ENCODE measurements at places on chromosomes 6 and 20.

- peak overlapping the region; percentile 37 for H3K27ac ChIP-seq
- peak overlapping the region; percentile 52 for H3K4me3 ChIP-seq
- H3K4me1 ChIP-seq: peaks cover 89% of the 10 kb centered on the region
- no peaks in the 10 kb centered on the region for H3K27me3 ChIP-seq
- DNase-seq: no peak
These were observed 12.7 kb downstream of the PANK2 start for GRCh38 chr20:3901706-3902440.

DNA sequence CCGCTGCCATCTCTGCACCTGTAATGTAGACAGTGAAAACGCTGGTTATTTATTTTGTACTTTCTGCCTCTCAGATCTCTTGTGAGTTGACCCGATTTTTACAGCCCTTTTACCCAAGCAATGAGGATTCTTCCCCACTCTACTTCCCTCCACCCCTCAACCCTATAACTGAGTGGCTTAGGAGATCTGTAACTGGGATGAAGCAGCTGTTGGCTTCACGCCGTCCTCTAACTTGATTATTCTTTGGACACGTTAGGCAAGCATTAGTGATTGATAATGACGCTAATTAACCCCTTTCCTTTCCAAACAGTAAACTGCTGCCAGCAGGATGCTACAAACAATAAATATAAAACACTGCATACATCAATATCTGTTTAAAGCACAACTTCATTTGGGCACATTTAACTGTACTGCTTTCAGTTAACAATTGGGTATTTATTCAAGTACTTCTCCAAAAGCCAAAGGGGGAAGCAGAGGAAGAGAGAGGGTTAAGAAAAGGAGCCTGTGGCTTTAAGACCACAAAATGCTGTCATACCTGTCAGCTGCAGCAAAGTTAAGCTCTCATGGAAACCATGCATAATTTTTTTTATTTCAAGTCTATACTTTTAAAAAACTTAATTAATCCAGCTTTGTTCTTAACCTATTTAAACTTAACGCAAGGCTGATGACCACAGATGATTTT lies 21.2 kb downstream of the TFAP2A start:
- no peak for DNase-seq
- peaks cover 26% of the 10 kb centered on the region for H3K27me3 ChIP-seq
- H3K4me3 ChIP-seq: no peak overlapping the region
- no peaks in the 10 kb centered on the region for H3K4me1 ChIP-seq
- H3K27ac ChIP-seq: no peak overlapping the region

DNA sequence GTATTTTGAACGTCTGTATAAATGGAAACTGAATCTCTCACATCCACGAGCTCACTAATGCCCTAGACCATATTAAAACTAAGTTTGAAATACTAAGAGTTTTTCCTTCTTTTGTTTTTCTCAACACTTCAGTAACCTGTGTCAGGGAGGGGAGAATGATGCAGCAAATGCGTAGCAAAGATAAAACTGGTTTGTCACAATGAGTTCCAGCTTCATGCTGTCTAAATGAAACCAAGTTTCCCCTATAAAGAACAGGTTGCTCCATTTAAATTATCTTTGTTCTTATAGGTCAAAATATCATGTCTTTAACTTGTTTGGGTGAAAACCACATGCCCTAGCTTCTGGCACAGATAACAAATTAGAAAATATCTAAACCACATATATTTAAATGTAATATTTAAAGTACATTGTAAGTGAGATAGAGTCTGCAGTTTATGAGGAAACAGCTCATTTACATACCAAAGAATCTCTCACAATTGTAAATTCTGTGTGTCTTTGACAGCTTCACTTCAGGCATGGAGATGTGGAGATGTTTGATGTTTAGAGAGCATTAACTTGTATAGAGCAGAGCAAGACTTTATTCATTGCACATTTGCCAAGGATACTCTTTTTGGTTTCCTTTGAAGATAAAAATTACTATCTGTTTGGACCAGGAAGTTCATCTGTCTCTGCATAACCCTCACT lies 7.3 kb downstream of the TRDN start:
- H3K27me3 ChIP-seq: no peaks in the 10 kb centered on the region
- DNase-seq: no peak
- no peak overlapping the region for H3K4me3 ChIP-seq
- H3K36me3 ChIP-seq: no peaks in the 10 kb centered on the region

DNA sequence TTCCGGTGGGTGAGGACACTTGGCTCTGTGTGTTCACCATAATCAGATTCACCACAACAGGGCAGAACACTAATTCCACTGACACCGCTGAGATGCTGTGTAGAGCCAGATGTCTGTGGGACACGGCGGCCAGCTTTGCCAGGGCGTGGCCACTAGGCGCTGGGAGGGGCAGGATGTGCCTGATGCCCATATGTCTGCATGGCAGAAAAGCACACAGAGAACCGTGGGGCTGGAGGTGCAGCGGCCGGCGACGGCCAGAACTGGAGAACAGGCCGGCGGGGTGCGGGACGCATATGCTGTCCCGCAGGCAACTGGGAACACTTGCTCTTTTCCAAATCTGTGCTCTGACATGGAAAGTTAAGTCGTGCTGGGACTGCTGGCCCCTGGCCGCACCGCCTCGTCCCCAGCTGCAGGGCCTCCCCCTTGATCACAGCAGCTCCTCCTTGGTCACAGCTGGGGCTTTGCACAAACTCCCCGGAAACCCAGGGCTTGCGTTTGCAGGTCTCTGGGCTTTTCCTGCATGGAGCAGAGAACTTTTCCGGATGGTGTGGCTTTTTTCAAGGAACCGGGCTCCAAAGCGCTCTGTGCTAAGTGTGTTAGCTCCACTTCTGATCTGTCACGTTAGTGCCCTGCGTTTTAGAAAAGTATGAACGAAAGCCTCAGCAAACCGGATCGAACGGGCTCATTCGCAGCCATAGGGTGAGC lies 31.1 kb downstream of the NTSR1 start:
- no peaks in the 10 kb centered on the region for H3K27me3 ChIP-seq
- DNase-seq: no peak
- H3K36me3 ChIP-seq: no peaks in the 10 kb centered on the region
- H3K4me1 ChIP-seq: no peaks in the 10 kb centered on the region

DNA sequence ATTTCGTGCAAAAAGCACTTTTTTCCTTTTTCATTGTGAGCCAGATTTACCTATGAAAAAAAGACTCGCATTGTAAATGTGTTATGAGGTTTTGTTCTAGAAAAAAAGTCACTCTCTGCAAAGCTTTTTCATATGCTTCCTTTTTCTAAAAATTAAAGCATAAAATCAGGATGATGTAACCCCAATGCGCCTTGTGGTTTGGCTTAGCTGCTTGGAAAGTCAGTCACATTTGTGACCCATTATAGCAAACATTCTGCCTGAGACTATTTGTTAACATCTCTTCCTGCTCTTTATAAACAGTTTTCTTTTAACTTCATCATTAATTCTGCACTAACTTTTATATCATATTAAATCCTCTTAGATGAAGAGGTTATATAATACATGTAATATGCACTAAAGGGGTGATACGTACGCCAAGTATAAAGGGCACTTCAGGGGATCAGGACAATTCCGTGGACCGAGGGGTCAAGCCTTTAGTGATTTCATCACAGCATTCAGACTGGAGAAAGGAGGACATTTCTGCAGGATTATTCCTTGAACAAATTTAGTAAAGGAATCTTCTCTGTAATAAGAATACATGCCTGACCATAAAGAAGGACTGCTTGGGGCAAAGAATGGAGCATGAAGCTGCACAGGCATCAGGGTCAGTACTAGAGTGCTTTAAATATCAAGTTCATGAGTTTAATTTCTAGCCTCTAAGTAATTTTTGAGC lies 48.1 kb upstream of the SMLR1 start:
- DNase-seq: no peak
- H3K27me3 ChIP-seq: no peaks in the 10 kb centered on the region
- no peaks in the 10 kb centered on the region for H3K36me3 ChIP-seq
- H3K4me3 ChIP-seq: peak overlapping the region; percentile 5
- H3K4me1 ChIP-seq: peaks cover 9% of the 10 kb centered on the region

DNA sequence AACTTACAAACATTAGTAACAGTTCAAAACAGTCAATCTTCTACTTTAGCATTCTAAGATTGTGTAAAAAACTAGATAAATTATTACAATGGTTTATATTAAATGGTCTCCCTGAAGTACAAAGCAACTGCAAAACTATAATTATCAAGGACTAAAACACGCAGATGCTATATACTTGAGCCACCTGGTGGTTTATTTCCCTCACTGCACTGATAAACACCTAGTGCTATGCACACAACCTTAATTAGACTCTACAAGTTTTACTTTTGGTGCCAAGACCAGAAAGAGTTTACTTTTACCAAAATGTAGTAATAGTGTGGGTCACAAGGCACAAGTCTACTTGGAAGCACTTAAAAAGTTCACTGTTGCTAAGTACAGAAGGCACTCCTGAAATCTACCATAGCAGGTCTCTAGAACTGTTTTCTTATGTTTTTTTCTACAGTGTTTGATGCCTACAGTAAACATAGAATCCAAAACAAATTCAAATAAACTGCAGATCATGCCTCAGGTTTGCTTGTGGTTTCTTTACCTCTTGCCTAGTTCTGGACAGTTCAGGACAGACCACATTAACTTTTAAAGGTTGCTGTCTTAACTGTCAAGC lies 49.2 kb downstream of the GMDS start:
- no peaks in the 10 kb centered on the region for H3K27me3 ChIP-seq
- H3K27ac ChIP-seq: no peak overlapping the region
- no peak overlapping the region for H3K4me3 ChIP-seq
- peaks cover 20% of the 10 kb centered on the region for H3K4me1 ChIP-seq
- DNase-seq: no peak

DNA sequence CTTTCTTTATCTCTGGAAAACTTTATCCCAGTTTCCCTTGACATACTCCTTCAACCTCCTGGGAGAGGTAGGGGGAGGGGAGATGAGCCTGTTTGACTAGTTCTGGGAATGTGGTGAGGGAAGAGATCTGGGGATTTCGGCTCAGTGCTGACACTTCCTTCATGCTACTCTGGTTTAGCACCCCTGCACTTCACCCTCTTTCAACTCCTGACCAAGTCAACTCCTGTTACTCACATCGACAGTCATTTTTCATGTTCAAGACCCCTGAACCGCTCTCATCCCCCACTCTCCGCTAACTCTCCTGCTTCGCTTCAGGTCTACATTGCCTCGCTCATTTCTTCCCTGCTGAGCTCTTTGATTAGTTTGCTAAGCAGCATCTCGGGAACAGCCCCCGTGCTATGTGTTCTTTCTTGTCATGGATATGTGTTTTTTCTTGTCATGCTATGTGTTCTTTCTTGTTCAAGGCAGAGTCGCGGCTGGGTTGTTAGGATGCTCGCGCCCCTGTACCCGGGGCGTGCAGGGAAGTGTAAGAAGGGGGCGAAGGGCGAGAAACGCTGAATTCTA lies 16.6 kb upstream of the TRIM27 start:
- H3K27ac ChIP-seq: peak overlapping the region; percentile 91
- H3K27me3 ChIP-seq: no peaks in the 10 kb centered on the region
- peak; percentile 16 for DNase-seq

DNA sequence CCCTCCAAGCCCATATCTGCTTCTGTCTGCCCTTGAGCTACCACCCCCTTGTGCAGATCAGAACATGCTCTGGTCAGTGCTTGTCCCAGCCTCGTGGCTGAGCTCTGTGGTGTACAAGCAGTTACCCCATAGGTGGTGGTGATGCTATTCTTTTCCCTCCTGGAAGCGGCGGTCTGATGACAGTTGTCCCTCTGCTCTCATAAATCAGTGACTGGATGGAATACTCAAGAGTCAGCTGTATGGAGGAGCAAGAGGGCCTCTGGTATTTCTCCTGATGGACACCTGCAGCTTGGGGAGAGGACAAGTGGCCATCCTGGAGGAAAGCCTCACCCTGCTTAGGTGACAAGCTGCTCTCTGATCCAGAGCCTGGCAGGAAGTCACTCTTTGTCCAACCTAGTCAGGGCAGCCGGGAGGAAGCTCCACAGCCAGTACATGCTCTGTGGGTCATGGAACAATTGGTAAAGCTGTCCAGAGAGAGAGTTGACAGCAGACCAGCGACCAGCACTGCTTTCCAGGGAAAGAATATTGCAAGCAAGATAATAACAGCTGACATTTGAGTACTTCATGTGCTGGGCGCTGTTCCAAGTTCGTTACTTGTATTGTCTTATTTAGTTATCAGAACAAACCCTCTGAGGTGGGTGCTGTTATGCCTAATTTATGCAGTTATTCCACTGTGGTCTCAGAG lies 47.1 kb downstream of the SCAND1 start:
- no peaks in the 10 kb centered on the region for H3K27me3 ChIP-seq
- peaks cover 3% of the 10 kb centered on the region for H3K4me1 ChIP-seq
- no peak overlapping the region for H3K4me3 ChIP-seq
- H3K27ac ChIP-seq: no peak overlapping the region
- no peaks in the 10 kb centered on the region for H3K36me3 ChIP-seq
- DNase-seq: no peak

- no peaks in the 10 kb centered on the region for H3K4me1 ChIP-seq
- no peak within 1 kb of the TSS for H3K27ac ChIP-seq
- H3K27me3 ChIP-seq: no peaks in the 10 kb centered on the region
- no peak within 1 kb of the TSS for H3K4me3 ChIP-seq
- DNase-seq: no peak
These were observed at the start of gene BPIFB3 for GRCh38 chr20:33053291-33054106. Gene BPIFB3 (plus strand): TSS chr20:33053903. CDS start chr20:33055436, 1,533 bp downstream.

- H3K27ac ChIP-seq: no peak overlapping the region
- no peak for DNase-seq
- no peak overlapping the region for H3K4me3 ChIP-seq
- no peaks in the 10 kb centered on the region for H3K27me3 ChIP-seq
These were observed 910 bp upstream of the ADTRP start for GRCh38 chr6:11779329-11780096.

DNA sequence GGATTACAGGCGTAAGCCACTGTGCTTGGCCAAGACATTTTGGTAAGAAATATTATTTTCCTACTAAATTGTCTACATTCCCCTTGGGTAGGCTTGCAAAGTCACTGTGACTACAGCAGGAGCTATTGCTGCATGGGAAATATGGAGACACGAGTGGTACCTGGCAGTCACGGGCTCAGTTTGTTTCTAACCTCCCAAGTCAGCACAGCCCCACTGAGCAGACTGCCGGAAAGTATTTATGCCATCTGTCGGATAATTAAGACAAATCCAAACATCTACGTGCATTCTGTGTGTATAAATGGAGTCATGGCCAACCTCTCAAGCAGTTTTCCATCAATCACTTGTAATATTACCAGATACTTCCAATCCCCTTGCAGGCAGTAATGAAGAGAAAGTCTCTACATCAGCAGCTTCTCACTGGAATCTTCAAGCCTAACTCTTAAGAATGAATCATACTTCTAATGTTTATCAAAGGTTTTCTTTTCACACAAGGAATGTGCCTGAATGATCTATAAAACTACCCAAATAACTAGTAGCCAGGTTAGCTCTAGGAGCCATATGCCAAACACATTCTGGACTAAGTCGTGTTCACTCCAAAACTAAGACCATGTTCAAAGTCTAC lies 20.1 kb downstream of the PSMB1 start:
- no peaks in the 10 kb centered on the region for H3K4me1 ChIP-seq
- no peaks in the 10 kb centered on the region for H3K27me3 ChIP-seq

DNA sequence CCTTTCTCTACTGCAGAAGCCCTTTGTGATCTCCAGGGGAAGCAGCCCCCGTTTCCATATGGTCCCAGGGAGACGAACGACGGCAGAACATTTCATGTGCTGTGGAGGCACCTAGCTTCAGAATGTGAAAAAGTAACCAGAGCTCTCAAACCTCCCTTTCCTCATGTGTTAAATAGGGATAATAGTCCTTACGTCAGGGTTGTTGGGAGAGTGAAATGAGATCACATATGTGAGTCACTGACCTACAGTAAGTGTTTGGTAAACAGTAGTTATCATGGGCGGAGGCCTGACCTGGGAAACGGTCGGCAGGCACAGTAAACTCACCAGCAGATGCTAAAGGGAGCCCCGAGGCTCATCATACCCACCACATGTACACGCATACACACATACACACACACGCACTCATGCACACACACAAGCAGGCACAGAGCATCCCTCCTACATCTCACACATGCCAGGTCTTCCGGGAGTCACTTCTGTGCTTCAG lies 89.7 kb downstream of the LY86 start:
- no peak overlapping the region for H3K27ac ChIP-seq
- no peaks in the 10 kb centered on the region for H3K36me3 ChIP-seq
- no peaks in the 10 kb centered on the region for H3K27me3 ChIP-seq
- no peak overlapping the region for H3K4me3 ChIP-seq
- peaks cover 2% of the 10 kb centered on the region for H3K4me1 ChIP-seq

Data from thoracic aorta (tissue), 2 donors.